ENCODE measurements at places on chromosomes 12 and 14.
A peak's percentile ranks its signal among the peaks of the same experiment; 100 is the strongest.

DNA sequence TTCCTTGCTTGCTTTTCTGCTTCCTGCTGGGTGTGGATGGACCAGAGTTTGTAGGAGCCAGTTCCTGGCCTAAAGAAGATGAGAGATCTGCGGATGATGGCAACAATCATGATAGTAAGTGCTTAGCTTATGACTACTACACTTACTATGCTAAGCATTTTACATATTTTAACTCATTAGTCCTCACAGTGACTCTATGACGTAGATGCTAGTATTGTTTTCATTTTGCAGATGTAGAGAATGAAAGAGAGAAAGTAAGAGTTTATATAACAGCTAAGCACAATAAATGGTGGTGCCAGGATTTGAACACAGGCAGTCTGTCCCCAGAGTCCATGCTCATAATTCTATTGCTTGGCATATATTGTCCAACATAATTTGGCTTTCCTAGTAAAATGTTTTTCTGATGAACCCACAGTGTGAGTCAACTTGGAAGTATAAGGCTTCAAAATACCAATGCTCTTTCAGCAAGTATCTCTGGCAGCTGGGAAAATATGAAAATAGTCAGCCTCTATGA is 363.2 kb upstream of the DDHD1 start:
- DNase-seq: no peak

DNA sequence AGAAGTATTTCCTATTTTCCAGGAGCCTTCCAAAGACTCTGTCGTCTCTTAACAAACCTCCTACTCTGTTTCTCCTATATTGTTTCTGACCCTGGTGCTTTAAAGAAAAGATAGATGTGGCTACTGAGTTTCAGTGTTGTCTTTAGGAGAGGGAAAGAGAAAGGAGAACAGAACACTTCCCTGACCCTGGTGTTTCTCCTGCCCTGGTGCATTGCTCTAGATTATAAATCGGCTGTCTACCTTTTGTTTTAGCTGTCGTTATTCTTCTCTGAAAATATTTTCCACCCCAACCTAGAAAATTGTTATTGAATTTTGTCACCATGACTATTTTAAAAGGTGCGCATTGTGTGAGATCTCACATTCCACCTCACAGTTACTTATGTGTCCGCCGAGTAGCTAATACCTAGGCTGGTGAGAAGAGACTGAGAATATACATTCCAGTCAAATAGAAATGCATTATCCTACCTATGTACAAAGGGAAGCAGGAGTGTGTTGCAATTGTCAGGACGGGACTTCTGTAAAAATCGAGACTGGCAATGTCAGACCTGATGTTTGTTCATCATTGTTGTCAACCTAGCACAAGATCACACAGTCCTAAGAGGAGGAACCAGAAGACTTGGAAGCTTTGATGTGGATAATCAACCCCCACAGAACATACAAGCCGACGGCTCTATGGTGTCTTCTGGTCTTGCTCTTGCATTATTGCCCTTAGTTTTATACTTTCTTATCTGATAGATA is 108.7 kb upstream of the SLC38A4 start:
- no peak for DNase-seq

DNA sequence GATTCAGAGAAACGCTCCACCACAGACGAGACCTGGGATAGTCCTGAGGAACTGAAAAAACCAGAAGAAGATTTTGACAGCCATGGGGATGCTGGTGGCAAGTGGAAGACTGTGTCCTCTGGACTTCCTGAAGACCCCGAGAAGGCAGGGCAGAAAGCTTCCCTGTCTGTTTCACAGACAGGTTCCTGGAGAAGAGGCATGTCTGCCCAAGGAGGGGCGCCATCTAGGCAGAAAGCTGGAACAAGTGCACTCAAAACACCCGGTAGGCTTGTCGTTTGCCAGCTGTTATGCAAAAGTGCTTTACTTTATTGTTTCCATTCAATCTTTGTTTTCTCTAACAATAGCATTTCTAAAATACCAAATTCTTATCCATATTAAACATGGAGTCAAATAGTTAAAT is 287.3 kb downstream of the NAV3 start:
- no peak for DNase-seq

DNA sequence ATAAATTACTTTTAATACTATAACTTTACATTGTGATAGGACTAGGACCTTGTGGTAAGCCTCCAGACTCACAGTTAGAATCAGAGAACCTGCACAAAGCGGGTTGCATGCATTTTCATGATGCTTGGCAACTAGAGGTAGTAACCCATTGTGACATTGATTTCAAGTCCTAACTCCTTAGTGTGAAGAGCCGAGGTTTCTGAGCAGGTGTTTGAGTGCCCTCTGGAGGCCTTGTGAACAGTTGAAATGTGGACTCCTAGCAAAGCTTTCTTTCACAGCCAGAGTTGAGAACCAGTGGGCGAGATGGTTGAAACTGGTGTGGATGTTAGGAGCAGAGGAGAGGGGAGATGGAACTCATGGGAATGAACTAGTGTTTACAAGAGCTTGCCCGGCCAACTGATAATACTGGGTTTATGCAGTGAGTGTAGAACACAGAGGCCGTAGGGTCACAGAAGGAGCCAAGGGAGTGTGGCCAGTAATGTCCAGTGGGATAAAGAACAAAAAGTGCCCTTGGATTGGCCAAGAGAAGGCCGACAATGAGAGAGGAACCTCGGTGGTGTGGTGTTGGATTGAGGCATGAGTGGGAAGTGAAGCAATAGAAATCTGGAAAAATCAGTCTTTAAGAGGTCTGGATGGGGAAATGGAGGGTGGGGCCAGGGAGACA is 10.9 kb downstream of the ZNF664 start:
- DNase-seq: peak; percentile 36

- DNase-seq: no peak
Measured at GRCh38 chr12:49518914-49519573, 19.8 kb upstream of the KCNH3 start.

GRCh38 chr12:3602488-3602887 is 111.5 kb downstream of the PRMT8 start:
- DNase-seq: no peak

DNA sequence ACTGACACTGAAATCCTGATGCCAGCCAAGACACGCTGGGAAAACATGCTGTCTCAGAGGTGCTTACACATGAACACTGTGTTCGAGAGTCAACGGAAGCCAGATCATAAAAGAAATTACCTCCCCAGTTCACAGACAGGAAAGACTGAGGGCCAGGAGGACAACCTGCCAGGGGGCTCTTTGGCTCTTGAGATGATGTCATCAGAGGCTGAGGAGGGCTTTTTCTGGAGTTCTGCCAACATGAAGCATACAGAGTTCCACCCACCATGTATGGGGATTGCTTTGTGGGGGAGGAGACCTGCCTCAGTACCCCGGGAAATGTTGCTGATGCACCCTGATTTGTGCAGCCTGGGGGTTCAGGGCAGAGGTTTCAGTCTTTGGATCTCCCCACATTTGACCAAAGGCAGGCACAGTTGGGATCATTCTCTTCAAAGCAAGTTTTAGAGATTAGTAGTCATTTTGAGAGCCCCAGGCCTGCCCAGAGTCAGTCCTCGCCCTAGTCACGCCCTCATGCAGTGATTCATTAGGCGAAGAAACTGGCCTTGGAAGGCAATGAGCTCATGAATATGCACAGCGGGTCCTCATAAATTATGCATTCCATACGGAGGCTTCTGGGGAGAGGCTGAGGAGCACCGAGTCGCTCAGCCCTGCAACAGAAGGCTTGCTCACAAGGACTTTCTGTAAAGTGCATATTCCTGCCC is 34.9 kb upstream of the EML1 start:
- no peak for DNase-seq

DNA sequence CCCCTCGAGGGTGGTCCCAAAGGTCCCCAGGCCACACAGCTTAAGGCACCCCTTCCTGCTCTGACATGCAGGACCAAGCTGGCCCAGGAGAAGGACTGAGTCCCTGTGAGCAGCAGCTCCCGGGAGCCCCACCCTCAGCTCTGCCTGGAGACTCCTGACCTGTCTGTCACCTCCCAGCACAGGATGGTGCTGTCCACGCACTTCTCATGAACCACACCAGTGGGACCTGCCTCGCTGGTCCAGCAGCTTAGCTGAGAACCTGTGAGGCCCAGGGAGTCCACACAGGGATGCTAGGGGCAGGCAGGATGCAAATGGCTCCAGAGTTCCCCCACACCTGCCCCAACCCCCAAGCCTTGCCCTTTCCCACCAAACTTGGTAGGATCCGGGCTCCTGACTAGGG is 27.7 kb downstream of the CCDC85C start:
- no peak for DNase-seq

All from stimulated activated CD4-positive, alpha-beta T cell treated with anti-CD3 and anti-CD28 coated beads, Interleukin-15, amount 100 ng/mL, for 24 hours (primary cell).